Renal cortex interstitium (tissue), 15 donors: ENCODE measurements at places on chromosomes 12 and 14. TPM values are rescaled to one million over a fixed set of nuclear protein-coding genes. Genes with fewer than 3 reads are reported as not detected.

Gene OVCH1
- 0.49 TPM for polyA plus RNA-seq

Gene ARHGEF25
- 36.4 TPM for polyA plus RNA-seq

Gene TOX4
- 61.8 TPM for polyA plus RNA-seq

Gene MAP3K9
- 3.9 TPM for polyA plus RNA-seq

Gene EID3
- 4.9 TPM for polyA plus RNA-seq

Gene AMIGO2
- 36.4 TPM for polyA plus RNA-seq

Gene POTEM
- not detected for polyA plus RNA-seq

Gene FITM1
- 0.79 TPM for polyA plus RNA-seq

Gene SLC25A21
- 4.2 TPM for polyA plus RNA-seq

Gene ADCY4
- polyA plus RNA-seq: 21.6 TPM

Gene KRT5
- 0.33 TPM for polyA plus RNA-seq

Gene FAM161B
- polyA plus RNA-seq: 15.6 TPM

Gene SMCO2
- 0.24 TPM for polyA plus RNA-seq

Gene FSCB
- not detected for polyA plus RNA-seq

Gene NKX2-1
- polyA plus RNA-seq: not detected

Gene LRP1-AS
- polyA plus RNA-seq: not detected

Gene RILPL2
- polyA plus RNA-seq: 5.4 TPM

Gene TMEM119
- polyA plus RNA-seq: 16.8 TPM

Gene C12orf54
- 0.82 TPM for polyA plus RNA-seq

Gene KRT74
- not detected for polyA plus RNA-seq

Gene TMEM132D
- polyA plus RNA-seq: 2.1 TPM

Gene CATSPERB
- polyA plus RNA-seq: 1.1 TPM

Gene GAS2L3
- 20.2 TPM for polyA plus RNA-seq

Gene MIP
- 0.26 TPM for polyA plus RNA-seq

Gene ASB2
- 0.88 TPM for polyA plus RNA-seq

Gene KRT73
- polyA plus RNA-seq: not detected

Gene MYF5
- 0.09 TPM for polyA plus RNA-seq

Gene CLEC9A
- 0.38 TPM for polyA plus RNA-seq

Gene KLRK1
- 0.39 TPM for polyA plus RNA-seq

Gene ADGRD1
- 12.8 TPM for polyA plus RNA-seq

Gene KLRG1
- 1.9 TPM for polyA plus RNA-seq

Gene NFATC4
- polyA plus RNA-seq: 95.5 TPM

Gene ZNF10
- polyA plus RNA-seq: 21.8 TPM

Gene PLEKHG7
- 1.1 TPM for polyA plus RNA-seq

Gene FAM90A1
- polyA plus RNA-seq: 2.7 TPM

Gene KRT83
- not detected for polyA plus RNA-seq

Gene OR6C2
- polyA plus RNA-seq: not detected

Gene POTEG
- not detected for polyA plus RNA-seq

Gene NRL
- 2.4 TPM for polyA plus RNA-seq

Gene CS
- polyA plus RNA-seq: 212 TPM

Gene NTS
- polyA plus RNA-seq: 4.1 TPM

Gene NUMB
- 78.3 TPM for polyA plus RNA-seq

Gene AMHR2
- polyA plus RNA-seq: 0.26 TPM

Gene TMTC1
- polyA plus RNA-seq: 29.1 TPM

Gene VDR
- polyA plus RNA-seq: 4.7 TPM

Gene ABCC9
- polyA plus RNA-seq: 28.2 TPM

Gene PPP4R4
- 0.42 TPM for polyA plus RNA-seq

Gene ALX1
- 26.8 TPM for polyA plus RNA-seq

Gene SLCO1B1
- 0.08 TPM for polyA plus RNA-seq

Gene KIF26A
- 14.3 TPM for polyA plus RNA-seq

Gene EPYC
- not detected for polyA plus RNA-seq

Gene DCN
- polyA plus RNA-seq: 519 TPM
